ENCODE measurements at places on chromosomes 7 and 10.

DNA sequence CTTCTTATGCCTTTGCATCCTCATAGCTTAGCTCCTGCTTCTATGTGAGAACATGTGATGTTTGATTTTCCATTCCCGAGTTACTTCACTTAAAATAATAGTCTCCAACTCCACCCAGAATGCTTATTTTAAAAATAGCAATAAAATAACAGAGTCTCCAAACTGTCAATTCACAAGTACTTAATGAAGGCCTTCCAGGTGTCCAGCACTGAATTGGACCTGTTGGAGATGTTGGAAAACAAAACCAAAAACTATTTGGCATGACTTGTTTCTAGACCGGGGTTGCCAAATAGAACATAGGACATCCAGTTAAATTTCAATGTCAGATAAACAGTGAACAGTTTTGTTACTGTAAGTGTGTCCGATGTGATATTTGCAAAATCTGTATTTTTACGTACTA lies 208.1 kb upstream of the DKK1 start:
- DNase-seq: no peak

GRCh38 chr10:117449636-117450035 lies 74.4 kb upstream of the PDZD8 start:
- DNase-seq: no peak

GRCh38 chr10:102729029-102730026 lies 14.4 kb upstream of the WBP1L start:
- DNase-seq: peak; percentile 44

DNA sequence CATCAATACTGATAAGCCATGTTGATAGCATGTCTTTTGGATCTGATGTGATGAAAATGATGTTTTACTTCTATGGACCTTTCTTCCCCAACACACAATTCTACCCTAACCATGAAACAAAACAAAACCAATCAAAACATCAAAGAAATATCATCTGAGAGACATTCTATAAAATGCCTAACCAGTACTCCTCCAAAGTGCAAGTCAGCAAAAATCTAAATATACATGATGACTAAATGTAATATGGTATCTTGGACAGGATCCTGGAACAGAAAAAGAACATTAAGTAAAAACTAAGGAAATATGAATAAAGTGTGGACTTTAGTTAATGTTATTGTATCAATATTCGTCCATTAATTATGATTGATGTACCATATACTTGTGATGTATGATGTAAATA lies 625.1 kb downstream of the MAGI2 start:
- no peak for DNase-seq

DNA sequence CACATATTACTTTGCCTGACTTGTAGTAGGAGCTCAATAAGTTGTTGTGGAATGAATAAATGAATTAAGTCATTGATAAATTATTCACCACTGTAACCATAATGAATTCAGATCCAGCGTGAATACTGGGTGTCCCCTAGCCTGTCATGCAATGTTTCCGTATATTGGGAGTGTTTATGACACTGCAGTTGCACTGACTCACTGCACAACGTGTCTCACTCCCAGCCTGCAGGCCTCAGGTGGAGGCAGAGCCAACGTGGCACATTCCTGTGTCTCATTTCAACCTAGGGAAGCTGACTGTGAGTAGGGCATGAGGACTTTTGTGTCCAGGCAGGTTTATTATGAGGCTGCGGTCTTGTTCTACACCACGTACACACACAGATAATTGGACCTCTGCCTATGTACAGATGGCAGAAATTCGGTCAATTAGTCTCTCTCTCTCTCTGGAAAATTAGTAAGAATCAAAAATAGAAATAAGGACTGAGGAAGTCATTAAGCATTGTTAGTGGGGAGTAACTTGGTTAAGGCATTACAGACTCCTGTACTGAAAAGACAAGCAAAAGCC lies 299.1 kb upstream of the IGFBP3 start:
- DNase-seq: no peak

GRCh38 chr10:123642697-123643096 lies 23.5 kb upstream of the GPR26 start:
- DNase-seq: no peak

- no peak for DNase-seq
Observed at GRCh38 chr7:106392590-106392989, 107.8 kb upstream of the NAMPT start.

DNA sequence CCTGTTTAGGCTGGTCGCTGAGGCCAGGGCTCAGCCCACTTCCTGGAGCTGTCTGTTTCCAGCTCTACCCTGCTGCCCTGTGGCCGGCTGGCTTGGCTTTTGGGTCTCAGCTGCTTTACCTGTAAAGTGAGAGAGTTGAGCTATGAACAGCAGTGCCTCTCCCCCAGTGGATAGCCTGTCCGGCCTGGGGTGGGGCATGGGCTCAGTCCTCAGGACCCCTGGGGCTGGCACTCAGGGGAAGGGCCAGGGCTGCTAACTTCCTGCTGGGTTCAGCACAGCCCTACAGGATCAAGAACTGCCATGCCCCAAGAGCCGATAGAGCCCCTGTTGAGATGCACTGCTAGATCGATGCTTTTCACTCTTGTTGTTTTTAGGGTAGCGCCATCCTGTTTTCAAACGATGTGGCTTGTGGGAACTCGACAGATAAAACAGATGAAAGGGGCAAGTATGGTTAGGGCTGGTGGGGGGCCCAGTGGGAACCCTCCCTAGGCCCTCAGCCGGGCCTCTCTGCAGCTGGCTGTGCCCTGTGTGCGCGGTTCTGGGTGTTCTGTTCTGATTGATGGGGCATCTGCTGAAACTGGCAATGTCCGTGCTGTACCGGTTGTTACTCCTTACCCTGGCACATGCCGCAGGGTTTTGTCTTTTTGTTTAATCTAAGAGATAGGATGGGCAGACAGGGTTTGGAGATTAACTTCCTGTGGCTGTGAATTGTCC lies 10.0 kb upstream of the SFRP5 start:
- DNase-seq: no peak

- no peak for DNase-seq
Observed at GRCh38 chr7:85882335-85882734, 695.5 kb upstream of the SEMA3D start.

DNA sequence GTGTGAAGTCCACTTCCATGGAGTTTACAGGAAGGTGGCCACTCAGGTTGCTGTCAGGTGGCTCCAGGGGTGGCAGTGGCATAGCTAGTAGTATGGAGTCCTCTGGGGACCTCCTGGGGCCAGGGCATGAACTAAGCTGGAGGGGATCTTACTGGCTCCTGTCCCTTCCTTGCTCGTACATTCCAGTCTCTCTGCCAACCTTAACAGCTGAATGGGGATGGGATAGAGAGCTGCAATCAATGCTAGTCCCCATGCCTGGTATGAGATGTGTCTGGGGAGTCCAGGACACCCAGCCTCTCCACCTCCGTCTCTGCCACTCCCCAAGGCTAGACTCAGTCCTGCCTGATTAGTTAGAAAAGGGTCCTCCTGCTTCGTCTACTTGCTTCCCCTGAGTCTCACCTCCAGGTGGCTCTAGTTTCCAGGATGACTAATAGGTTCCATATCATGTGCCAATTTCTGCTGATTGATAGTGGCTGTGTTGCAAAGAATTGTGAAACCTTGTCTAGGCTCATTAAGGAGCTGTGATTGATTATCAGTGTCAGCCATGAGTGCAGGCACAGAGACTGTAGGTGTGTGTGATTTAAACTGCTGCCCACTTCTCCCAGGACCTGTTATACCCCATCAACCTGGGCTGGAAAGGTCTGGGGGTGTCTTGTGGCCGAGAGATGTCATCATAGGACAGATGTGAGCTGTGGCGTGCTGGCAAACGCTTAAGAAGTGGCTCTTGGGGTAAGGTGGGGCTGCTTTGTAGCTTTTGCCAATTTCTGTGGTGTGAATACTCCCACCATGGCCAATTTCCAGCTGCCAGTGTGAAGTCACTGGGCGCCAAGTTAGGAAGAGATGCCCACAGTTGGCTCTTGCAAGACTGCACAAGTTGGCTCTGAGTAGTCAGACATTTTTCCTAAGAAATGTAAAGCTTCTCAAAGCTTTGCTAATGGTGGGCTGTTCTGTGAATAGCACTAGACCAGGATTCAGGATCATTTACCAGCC lies 59.8 kb downstream of the COL13A1 start:
- peak; percentile 23 for DNase-seq

DNA sequence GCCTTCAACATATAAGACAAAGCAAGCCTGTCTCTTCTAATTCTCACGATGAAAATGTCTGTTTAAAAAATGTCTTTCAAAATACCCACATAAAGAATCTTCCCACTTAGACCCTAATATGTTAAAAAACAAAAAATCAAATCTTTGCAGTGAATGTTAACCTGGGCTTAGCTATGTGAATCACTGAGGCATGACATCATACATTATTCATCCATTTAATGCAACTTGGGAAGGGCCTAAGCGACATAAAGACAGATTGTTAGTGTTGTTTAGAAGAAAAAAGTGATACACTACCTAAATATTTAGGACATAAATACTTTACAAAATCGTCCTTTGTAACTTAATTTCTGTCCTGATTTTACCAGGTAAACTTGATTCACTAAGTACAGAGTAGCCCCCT lies 648.5 kb upstream of the NRP1 start:
- no peak for DNase-seq

DNA sequence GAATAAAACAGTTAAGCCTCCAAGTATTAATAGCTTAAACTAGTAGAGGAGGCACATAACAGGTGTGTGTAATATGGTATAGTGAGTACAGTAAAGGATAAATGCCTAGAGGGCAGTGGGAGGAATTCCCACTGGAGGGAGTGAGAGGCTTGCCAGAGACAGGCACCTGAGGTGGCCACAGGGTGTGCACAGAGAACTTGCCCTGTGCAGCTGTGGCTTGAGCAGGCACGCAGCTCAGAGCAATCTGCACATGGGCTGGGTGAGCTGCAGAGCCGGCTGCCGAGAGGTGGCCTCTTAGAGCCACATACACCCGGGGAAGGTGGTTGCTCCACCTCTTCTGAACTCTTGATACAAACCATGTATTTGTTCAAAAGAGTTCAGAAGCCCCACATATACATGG lies 237.1 kb downstream of the COBL start:
- no peak for DNase-seq

GRCh38 chr10:48336978-48337599 lies 30.6 kb downstream of the MAPK8 start:
- DNase-seq: no peak

DNA sequence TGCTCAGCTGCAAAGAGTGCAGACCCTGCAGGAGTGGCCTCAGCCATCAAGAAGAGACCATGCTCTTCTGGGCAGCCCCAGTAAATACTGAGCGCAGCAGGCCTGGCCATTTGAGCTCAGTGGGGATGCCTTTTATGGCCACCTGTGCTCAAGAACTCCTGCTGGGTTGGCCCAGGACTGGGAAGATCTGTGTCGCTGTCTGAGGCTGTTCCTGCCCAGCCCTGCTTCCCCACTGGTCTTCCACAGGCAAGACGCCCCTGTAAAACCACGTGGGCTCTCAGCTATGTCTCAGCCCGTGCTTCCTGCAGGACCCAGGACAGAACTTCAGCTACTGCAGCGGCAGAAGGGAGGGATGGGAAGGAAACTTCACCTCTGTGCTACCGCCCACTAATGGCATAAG lies 10.5 kb upstream of the PPIF start:
- no peak for DNase-seq

GRCh38 chr7:12518920-12519681 lies 51.4 kb upstream of the SCIN start:
- no peak for DNase-seq

GRCh38 chr7:154902600-154903082 lies 100.3 kb downstream of the PAXIP1 start:
- DNase-seq: no peak

DNA sequence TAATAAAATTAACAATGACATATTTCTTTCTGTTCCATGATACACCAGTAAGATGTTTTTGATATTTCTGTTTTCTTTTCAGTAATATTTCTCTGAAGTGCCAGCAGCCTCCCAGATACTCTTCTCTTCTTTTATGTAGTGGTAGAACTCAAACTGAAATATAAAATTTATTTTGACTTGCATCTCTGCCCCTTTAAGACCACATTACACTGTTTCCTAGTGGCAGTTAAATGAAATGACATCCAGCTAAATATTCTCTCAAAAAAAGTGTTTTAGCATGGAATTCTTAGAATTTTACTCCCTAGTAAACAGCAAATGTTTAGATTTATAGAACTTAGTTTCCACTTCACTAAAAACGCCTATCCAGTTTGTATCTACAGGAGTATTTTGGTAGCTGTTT lies 237.2 kb upstream of the MTPN start:
- DNase-seq: no peak

DNA sequence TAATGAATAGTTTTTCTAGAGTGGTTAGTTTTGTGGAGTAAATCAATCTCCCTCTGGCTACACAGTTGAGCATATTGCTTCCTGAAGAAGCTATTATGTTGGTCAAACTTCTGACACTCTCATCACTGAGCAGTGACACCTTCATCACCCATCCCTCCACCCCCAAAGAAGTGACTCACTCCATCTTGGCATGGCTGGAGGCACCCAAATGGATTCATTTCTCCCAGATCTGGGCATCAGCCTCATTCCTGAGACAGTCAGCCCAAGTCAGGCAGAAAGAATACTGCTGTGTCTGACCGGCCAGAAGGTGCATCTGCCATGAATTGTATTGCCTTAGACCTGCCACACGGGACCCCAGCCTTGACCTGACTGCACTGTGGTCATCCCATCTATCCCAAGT lies 117.0 kb upstream of the HABP2 start:
- DNase-seq: no peak

- DNase-seq: no peak
Observed at GRCh38 chr7:42858570-42858969, 53.3 kb downstream of the C7orf25 start.

DNA sequence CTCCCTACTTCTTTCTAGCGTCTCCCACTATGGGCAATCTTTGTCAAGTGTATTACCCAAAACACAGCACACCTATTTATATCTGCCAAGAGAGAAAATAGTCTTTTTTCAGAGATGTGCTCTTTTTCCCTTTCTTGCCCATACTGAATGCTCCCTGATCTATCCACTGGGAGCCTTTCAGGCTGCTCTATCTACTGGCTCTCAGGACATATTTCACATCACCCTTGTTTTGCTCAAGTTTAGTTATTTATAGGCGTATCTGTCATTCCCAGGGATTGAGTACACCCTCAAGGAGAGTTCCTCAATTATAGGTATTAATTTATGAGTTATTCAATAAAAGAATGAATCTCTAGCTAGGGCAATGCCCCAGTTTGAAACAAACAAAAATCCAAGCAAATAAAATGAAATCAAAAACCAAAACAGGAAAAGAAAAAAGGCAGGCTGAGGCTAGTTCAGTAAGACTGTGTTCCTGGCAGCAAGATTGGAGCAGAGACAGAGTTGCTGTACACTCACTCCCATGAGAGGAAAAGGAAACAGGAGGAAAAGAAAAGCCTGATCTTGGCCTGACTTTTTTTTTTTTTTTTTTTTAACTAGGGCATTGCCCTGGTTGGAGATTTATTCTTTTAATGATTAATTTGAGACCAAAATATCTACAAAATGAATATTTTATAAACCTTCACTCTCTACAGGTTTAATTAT lies 665.9 kb upstream of the PCDH15 start:
- no peak for DNase-seq

- DNase-seq: no peak
Observed at GRCh38 chr7:30029696-30030095, 1.5 kb downstream of the PLEKHA8 start.

- no peak for DNase-seq
Observed at GRCh38 chr7:7819442-7820247, 101.2 kb upstream of the RPA3 start.

All from GOT3 (cell line).